ENCODE measurements at places on chromosomes 2 and 18. TPM values are rescaled to one million over a fixed set of nuclear protein-coding genes. Genes with fewer than 3 reads are reported as not detected.

GRCh38 chr2:109213646-109214433, 84.8 kb downstream of the SH3RF3 start:
- peak; percentile 62 for DNase-seq

DNA sequence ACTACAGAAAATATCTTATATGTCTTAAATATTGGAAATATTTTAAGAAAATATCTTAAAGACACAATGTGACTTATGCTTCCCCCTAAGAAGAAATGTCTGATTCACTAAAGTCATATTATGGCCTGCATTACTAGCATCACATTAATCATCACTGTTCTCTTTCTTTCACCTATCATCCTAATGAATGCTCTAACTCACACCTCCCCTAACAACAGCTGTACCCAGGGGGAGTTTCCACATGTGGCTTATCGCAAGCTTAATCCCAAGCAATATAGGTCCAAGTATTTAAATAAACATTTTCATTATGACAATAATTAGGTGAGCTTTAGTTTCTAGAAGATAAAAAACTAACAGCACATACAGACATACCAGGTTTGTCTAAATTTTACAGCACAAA, 39.6 kb downstream of the REV1 start:
- DNase-seq = no peak

DNA sequence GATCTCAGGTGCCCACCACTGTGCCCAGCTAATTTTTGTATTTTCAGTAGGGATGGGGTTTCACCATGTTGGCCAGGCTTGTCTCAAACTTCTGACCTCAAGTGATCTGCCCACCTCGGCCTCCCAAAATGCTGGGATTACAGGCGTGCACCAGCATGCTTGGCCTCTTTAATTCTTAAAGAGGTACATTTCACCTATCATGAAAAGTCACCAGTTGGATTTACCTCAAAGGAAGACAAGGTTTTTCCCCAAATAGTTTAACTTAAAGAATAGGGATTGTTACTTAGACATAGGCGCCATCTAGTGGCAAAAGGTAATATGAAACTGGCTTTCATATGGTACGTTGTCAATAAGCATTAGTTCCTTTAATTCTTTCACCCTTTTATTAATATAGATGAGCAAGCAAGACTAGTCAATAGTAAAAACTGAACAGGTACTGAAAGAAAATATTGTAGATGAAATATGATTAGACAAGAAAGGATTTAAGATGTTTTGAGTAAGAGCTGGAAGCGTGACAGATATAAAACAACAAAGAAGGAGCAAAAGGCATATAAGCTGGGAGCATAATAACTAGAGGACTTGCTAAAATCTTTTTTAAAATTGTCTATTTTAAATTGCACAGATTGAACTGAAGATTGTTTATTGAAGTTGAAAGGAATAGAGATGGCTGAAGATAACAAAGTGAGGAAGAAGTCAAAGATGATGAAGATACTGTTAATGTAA, 35.0 kb upstream of the PSMD14 start:
- DNase-seq = no peak

DNA sequence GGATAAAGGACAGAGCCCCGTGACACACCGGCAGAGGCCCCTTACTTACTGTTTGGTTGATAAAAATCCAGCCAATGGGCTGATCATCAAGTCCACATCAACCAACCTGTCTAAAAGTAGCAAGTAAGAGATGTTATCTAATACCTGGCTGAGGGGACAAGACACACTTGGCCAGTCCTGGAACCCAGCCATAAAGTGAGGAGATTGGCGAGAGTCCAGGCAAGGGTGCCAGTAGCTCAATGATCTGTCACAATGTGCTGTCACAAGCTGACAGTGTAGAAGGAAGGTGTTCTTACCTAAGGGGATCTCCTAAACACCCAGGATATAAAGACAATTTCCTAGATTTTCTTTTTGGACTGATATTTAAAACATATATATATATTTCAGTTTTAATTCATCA, 61.7 kb upstream of the IL1R2 start:
- no peak for DNase-seq

DNA sequence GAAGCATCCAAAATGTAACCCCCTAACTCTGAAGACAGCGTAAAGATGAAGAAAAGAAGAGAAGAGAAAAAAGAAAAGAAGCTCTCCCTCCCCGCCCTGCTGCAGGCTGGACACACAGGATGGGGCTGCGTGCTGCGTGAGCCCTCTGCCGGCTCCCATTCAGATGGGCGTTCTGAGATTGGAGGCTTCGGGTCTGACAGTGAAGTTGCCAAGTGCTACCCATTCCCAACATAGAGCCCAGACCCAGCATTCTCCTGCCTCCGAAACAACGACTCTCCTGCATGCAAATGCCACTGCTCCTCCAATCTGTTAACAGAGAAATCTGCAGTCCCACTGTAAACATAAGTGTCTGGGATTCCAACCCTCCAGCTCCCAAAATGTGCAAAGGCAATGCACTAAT, 234.9 kb downstream of the BCL11A start:
- no peak for DNase-seq

POLR1B gene
- 8.9 TPM for total RNA-seq

Data from sigmoid colon (tissue), 7 donors.